ENCODE measurements at places on chromosomes 13 and 19.
A peak's percentile ranks its signal among the peaks of the same experiment; 100 is the strongest.

- no peak for DNase-seq
Measured at GRCh38 chr13:25291691-25292090, 4.4 kb upstream of the MTMR6 start.

GRCh38 chr13:101258071-101258470, 158.2 kb downstream of the NALCN start:
- DNase-seq, result peak; percentile 39

GRCh38 chr13:21231426-21231940, 55.0 kb downstream of the MRPL57 start:
- DNase-seq, result no peak

DNA sequence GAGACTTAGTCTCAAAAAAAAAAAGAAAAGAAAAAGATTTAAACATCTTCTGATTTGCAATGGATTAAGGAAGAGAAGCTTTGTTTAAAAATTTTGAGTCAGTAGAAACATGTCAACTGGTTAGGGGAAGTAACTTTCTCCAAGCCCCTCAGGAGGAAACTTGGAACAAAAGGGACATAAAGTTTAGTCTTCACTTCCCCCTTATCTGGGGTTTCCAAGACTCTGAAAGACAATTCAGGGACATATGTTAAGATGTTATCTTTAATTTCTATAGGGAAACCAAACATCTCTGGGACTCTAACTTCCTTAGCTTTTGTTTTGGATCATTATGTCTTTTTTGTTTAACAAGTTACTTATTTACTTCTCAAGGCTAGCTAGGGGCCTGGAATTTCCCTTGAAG, 20.1 kb upstream of the MRI1 start:
- no peak for DNase-seq

DNA sequence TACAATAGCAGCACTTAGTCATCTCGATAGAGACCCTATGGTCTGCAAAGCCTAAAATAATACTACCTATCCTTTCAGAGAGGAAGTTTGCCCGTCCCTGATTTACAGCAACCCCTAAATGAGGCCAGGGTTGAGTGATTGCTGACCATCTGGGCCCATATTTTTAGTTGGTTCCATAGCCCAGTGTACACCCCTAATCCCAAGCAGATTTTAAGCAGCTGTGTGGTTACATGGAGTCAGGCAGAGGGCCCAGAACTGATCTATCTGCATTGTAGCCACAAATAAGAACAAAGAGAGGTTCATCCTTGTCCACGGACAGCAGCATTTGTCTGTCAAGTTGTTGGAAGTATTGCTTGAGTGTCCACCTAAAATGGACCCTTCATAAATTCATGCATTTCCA, 148.2 kb downstream of the DCT start:
- DNase-seq, result no peak

DNA sequence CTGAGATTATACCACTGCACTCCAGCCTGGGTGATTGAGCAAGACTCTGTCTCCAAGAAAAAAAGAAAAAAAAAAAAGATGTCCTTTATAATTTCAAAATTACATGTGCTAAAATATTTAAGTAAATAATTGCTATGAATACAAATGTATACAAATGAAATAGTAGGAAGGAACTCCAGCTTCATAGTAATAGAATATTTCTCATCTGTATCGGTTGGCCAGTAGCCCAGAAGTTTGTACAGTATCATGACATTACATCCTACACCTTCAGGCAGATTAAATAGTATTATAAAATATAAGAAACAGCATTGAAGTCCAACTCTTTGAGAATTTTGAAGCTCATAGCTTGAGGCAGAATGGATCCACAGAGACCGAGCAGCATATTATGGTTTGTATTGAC, 36.5 kb upstream of the CLDN10 start:
- DNase-seq, result no peak

DNA sequence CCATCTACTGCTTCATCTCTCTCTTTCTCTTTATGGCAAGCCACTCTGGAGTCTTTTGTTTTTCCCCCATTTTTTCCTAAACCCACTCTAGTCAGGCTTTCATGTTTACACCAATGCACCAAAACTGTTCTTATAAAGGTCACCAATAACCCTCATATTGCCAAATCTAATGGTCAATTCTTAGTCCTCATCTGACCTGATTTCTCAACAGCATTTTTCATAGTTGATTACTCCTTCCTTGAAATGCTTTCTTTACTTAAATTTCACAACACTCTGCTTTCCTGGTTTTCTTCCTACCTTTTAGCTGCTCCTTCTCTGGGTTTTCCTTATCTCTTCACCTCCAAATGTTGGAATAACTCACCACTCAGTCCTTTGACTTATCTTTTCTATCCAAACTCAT, 47.9 kb downstream of the MICU2 start:
- no peak for DNase-seq

- no peak for DNase-seq
Measured at GRCh38 chr19:9935506-9936325, 599 bp downstream of the OLFM2 start.

GRCh38 chr19:6443986-6444385, 10.4 kb upstream of the SLC25A41 start:
- no peak for DNase-seq

- no peak for DNase-seq
Measured at GRCh38 chr13:33322965-33323668, 37.6 kb upstream of the STARD13 start.

GRCh38 chr13:103431856-103432255, 365.6 kb upstream of the SLC10A2 start:
- DNase-seq, result no peak

DNA sequence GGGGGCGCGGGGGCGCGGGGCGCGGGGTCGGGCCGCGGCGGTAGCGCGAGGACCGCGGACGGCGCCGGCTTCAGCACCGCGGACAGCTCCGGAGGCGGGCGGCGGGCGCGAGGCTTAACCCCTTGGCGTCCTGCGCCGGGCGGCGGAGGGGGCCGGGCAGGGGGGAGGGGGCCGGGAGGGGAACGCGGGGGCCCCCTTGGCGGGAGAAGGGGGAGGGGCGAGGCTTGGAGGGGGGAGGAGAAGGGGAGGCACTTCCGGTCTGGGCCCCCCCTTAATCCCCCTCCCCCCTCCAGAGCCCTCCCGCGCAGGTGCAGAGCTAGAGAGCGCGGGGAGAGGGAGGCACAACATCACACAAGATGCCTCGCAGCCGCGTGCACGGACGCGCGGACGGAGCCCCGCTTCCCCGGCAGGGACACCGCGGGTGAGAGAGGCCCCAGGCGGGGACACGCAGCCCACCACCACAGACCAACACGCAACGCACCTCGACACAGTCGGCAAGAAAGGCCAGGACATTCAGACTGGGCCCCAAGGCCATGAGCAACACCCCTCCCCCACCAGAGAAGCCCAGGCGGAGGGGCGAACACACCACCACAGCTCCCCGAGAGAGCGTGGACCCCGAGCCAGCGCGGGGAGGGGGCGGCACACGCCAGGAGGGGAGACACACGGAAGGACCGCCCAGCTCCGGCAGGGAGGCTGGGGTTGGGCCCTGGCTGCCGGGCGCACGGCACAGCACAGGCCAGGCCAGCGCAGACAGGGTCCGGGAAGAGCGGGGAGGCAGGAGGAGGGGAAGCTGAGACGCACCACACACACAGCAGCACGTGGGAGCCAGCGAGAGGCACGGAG, 24.1 kb downstream of the SHANK1 start:
- no peak for DNase-seq

DNA sequence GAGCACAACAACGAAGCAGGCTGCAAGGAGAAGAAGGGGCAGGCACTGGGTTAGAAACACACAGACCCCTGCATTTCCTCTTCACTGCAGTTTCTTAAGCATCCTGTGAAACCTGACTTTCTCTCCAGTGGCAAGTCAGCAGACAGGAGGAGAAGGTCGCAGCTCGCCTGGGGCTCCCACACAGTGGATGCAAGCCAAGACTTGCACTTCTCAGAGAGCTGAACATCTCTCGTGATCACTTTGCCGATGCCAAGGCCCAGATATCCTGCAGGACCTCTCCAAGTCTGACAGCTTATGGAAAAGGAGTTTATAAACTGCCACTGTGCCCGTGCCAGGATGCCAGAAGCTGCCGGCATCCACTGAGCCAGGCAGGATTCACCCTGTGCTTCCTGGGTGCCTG, 18.4 kb downstream of the TMEM272 start:
- DNase-seq, result no peak

GRCh38 chr19:48506138-48506733, 5.4 kb downstream of the LMTK3 start:
- peak; percentile 53 for DNase-seq

GRCh38 chr13:28468023-28468915, 26.7 kb downstream of the FLT1 start:
- no peak for DNase-seq

- no peak for DNase-seq
Measured at GRCh38 chr13:49610176-49610575, 18.1 kb upstream of the ARL11 start.

- DNase-seq, result no peak
Measured at GRCh38 chr19:38657633-38658222, 10.3 kb downstream of the ACTN4 start.

DNA sequence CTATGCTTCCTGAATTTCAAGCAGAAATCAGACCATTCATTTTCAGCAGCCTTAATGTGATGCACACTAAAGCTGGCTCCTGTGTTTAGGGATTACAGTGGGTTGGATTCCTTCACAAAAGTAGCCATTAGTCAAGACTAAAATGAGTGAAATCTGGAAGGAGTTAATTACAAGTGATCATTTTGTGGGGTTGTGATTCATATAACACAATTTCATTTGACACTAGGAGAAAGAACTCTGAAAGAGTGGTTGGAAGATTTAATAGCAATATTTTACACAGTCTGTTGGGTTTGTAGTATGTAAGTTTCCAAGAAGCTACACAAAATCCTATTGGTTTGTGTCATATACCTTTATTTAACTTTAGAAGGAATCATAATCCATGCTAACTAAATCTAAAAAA, 236.9 kb downstream of the DCT start:
- DNase-seq, result no peak

DNA sequence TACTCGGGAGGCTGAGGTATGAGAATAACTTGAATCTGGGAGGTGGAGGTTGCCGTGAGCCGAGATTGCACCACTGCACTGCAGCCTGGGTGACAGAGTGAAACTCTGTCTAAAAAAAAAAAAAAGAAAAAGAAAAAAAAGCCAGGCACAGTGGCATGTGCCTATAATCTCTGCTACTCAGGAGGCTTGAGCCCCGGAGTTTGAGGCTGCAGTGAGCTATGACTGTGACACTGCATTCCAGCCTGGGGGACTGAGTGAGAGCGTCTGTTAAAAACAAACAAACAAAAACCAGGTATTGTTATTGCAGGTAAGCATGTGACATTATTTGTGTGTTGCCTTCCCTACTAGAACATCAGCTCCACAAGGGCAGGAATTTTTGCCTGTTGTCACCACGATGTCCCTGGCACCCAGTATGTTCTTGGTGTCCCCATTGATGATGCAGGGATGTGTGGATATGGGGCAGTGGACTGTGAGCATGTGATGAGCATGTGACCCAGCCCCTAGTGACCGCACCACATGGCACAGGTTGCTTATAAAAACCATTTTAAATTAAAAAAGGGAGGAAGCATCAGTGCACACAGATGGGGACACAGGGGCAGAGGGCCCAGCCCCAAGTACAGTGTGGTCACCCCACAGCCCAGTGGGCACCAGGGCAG, 1.6 kb upstream of the KANK2 start:
- DNase-seq, result no peak

DNA sequence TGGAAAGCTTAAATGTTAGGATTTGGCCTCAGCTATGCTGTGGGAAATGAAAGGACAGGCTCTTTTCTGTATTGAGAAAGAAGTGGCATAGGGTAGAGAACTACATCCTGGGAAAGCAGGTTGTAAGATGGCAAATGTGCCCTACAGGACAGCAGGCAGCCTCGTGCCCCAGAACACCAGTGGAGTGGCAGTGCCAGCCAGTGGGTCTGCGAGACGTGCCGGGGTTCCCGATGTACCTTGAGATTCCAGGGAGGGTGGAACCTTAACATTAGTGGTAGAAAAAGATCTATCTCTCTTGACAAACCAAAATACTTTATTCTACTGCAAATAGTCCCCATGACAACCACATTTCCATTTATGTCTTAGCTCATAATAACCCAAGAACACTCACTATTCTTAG, 42.7 kb downstream of the DCLK1 start:
- no peak for DNase-seq

DNA sequence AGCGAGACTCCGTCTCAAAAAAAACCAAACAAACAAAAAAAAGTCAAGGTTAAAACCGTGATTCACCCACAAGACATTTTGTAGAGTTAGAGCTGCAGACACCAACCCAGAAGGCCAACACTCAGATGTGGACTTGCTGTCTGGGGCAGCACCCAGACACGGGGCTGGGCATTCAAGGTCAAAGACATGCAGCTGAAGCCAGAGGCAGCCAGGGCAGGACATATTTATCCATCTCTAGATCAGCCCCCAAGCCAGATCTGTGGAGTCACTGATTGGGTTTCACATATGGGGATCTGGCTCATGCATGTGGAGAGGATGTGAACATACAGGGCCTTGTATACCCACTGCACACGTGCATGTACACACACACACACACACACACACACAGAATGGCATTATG, 3.6 kb downstream of the KLK15 start:
- no peak for DNase-seq

DNA sequence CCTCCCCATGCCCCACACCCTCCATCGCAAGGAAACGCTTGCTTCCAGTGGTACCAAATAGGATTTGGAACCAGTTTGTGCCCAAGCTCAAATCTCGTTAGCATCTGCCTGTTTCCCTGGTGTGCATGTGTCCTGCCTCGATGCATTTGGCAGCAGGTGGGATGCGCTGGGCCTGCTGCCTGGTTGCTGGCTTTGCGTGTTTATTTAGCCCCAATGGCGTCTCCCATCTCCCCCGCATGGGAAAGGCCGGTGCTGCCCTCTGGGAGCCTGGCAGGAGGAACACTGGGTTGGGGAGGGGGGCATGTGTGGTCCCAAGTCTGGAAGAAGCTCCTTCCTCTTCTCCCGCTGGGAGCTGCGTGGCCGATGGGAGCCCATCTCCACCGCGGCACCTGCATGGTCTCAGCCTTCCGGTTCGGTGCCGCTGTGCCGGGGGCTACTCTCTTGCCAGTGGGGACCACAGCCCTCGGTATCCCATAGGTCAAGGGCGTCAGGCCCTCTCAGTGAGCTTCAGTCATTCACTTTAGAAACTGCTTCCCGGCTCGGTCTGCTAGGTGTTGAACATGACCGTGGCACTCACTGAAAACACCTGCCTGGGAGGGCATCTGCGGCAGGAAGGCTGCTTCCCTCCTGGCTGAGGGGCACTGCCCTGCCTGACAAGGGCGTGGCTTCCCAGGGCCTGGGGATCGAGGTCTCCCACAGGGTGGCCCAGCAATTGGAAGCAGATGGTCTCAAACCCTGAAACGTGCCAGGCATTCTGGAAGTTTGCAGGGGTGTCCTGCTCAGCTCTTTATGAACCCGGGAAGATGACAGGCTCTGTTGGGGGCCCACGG, 11.8 kb upstream of the F7 start:
- no peak for DNase-seq

- DNase-seq, result no peak
Measured at GRCh38 chr19:2424686-2425621, 2.4 kb downstream of the TIMM13 start.

DNA sequence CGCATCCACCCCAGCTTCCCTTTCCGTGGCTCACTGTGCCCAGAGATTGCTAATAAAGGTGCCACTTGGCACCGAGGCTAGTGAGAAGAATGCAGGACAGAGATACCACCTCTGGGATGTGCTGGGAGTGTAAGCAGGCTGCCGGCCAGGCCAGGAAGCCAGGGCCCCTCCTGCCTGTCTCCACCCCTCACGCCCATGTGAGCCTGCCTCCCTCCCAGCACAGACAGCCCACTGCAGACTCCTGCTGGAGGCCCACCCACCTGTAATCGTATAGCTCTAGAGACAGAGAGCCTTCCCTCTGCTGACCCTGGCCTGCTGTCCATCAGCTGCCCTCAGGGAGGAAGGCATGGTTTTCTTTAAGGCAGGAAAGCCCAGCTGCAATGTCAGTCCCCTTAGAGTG, 13.9 kb downstream of the VSTM2B start:
- DNase-seq, result no peak

Data from 8988T (cell line).